ENCODE measurements at places on chromosomes 2 and 18.

DNA sequence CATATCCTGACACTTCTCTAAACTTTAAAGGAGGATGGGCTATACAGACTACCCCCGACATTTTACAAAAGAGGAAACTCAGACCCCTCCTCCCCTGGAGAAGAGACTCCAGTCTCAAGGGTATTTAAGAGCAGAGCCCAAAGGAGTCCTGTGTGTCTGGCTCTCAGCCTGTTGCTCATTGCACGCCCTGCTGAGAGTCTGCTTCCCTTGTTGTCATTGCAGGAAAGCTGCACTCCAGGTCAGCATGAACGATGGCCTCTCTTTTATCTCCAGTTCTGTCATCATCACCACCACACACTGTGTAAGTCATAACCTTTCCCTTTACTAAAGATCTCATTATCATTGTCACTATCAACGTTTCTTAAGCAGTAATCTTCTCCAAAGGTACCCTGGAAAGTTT, 111.4 kb downstream of the ANTXR1 start:
- DNase-seq: no peak

DNA sequence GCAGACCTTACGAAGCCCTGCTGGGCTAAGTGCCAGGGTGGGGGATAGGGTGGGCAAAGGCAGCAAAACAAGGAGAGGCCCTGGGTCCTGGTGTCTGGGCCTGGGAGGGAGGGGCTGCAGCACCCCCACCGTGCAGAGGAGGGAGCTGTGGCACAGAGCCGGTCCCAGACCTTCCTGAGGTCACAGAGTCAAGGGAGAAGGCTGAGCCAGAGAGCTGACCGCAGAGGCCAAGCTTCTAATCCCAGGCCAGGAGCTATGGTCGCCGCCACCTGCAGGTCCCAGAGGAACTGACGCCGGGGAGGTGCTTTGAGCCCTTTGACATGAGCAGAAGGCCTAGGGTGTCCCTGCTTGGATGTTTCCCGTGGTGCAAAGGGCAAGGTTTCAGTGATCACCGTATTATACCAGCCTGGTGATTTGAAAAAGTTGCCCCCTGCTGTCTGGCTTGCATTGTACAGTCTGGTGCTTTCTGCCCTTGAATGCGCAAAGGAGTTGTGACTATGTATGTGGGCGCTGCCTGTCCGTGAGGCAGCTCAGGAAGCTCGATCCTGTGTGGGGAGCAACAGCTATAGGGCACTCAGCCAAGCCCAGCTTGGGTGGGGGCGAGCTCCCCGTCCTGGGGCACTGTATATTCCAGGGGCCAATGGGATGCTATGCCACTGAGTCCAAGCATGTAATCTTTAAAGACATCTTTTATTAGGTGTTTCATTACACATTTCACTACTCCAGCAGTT, 44.3 kb downstream of the EDAR start:
- DNase-seq: no peak

GRCh38 chr2:195600778-195601177, 56.2 kb upstream of the SLC39A10 start:
- no peak for DNase-seq

- DNase-seq: no peak
Measured at GRCh38 chr18:23838233-23838632, 149.0 kb downstream of the LAMA3 start.

DNA sequence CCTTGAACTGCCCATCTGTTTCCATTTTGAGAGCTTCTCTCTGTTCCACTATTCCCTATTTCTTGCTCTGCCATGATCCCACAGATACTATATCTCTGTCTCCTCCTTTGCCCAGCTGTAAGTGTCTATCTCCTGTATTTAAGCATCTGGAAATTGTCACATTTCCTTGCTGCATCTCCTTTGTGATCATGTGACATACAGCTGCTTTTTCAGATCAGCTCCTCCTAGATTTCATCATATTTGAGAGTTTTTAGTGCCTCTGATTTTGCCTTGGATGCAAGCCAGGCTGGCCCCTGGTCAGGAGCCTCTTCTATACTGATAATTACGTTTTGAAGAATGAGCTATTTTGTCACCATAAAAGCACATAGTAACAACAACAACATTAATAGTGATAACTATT, 131.7 kb upstream of the TNP1 start:
- no peak for DNase-seq

DNA sequence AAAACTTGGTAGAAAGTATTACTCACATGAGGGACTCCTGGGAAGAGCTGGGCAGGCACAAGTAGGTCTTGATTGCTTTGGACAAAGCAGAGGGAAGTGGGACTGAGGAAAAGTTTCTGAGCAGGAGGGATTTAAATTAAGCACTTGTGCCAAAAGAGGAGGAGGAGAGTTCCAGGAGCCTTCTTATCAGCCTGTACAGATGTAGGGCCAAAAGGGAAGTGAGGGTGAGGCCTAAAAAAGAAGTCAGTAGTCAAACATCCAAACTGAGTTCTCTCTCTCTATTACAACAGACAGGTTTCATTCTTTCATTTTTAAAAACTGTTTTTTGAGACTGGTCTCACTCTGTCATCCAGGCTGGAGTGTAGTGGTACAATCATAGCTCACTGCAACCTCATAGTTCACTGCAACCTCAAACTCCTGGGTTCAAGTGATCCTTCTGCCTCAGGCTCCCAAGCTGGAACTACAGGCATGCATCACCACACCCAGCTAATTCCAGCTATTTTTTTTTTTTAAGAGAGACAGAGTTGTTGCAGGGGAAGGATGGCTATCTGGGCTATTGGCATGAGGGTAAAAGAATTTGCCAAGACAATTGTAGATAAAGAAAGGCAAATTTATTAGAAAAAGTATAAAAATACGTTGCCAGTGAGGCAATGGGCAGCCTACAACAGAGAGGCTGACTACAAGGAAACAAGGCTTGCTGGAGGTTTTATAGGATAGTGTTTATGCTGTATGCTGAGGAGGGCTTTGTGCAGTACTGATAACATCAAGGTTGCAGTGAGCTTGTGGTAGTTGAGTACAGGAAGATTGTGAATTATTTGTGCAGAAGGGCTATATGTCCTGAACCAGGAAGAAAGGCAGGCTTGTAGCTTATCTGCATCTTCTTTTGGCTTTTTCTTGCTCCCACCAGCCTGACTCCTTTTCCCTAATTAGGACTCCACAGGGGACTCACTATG, 29.0 kb downstream of the CFAP210 start:
- DNase-seq: no peak

DNA sequence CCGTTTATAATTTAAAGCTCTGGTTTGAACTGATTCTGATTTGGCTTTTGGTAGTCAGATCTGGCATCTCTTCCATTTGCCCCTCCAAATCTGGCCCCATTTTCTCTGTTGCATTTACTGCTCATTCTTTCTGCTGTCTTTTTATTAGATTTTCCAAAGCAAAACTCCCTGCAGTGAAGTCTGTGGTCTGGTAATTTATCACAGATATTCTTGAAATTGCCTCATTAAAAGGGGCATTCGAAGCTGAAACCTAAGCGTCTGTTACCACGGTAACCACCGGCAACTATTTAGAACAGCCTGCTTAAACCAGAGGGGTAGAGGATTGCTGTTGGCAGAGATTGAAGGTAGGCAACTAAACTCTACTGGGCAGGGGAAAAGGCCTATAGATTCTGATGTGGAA, 111.5 kb upstream of the UPP2 start:
- no peak for DNase-seq

Measured in CD4-positive, alpha-beta T cell treated with Interleukin-6 at 100 ng/mL for 8 hours (primary cell).